ENCODE measurements at places on chromosomes 4 and X.

DNA sequence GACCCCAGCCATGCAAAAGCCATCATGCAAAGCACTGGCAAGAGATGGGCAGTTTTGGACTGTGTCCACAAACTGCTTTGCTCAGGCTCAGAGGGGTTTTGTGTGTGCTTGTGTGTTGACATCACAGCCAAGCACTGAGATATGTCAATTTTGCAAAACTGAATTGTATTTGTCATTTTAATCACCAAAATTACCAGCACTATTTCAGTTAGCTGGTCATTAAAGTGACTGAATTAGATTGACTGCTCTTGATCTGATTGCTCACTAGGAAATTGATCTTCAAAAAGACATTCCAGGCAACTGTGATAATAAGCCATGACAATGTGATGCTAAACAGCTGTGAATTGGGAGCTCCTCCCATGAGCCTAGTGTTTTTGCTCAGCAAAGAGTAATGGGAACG is 337.3 kb upstream of the GNPDA2 start:
- no peak for DNase-seq

DNA sequence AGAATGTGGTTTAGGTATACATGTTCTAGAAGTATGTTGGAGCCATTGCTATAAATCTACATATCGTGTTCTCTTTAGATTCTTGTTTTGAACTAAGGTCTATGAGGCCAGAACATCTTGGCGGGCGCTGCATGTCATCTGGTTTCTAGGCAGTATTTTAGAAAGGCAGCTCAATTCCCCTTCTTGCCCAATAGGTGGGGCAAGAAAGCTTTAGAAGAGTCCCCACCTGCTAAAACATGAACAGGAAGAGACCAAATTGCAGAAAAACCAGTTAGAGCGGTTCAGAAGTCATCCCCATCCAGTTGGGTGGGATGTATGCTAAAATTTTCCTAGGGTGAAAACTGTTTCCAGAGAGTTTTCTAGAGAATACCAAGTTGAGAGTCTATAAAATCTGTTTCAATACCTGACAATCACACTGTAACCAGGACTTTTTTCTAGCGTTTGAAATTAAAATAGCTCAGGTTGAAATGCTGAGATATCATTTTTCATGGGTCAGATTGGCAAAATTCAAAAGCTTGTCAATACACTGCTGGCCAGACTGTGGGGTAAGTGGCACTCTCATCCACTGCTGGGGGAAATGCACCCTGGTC is 17.5 kb upstream of the SH3KBP1 start:
- DNase-seq: peak; percentile 30

DNA sequence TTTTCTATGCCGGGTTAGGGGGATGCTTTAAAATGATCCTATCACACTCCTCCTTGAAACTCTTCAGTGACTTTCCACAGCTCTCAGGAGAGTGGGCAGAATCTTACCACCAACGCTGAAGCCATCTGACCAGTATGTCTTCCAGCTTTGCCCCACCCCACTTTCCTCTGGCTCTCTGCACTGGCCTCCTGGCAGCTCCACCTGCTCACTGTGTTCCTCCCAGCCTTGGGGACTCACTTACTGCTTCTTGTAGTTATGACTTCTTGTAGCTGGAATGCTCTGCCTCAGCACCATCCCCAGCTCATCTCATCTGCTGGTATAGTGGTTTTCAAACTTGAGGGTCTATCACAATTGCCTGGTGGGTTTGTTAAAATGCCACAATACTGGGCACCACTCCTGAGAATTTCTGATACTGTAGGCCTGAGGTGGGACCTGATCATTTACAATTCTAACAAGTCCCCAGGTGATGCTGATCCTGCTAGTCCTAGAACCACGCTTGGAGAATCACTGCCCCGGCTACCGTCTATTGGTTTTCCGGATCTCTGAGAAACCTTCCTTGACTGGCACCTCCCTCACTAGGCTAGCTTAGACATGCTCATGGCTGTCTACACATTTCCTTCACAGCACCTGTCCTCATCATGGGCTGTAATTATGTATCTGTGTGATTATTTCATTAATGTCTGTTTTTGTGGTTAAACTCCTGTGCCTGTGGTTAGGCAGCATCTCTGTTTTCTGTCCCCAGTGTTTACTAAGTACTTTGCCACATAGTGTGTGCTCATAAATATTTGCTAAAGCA is 152.2 kb downstream of the MGST2 start:
- DNase-seq: no peak

GRCh38 chrX:102659790-102660757 is 8.8 kb downstream of the GPRASP1 start:
- peak; percentile 91 for DNase-seq
